Activated naive CD8-positive, alpha-beta T cell treated with anti-CD3 and anti-CD28 coated beads, Interleukin-2, amount 10 ng/mL, durations not matched to agents 7 days and 5 days (primary cell): ENCODE measurements at places on chromosomes 1 and 21. TPM values are rescaled to one million over a fixed set of nuclear protein-coding genes. Genes with fewer than 3 reads are reported as not detected.

DNA sequence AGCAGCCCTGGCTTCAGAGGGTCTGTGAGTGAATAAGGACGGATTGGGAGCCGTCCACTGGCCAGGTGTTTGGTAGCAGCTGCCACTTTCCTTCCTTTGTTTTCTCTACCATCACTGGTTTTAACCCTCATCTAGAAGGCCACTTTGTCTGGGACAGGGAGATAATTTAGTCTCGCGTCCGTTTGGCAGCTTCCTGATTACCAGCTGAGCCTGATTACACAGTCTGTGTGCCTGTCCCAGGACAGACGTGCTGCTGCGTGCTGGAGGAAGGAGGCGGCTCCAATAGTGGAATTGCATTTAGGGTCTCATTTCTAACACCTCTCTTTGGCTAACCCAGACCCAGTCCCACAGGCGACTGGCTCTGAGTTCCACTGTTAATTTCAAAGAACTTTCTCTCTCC is 24.6 kb upstream of the CASQ2 start:
- peaks cover 31% of the 10 kb centered on the region for H3K27me3 ChIP-seq
- no peak overlapping the region for H3K27ac ChIP-seq
- no peak for DNase-seq
- no peak overlapping the region for H3K4me3 ChIP-seq
- no peaks in the 10 kb centered on the region for H3K4me1 ChIP-seq
- no peaks in the 10 kb centered on the region for H3K36me3 ChIP-seq

GRCh38 chr1:32759521-32759981 is 57.0 kb upstream of the SYNC start:
- no peak overlapping the region for H3K27ac ChIP-seq
- no peak overlapping the region for H3K4me3 ChIP-seq
- peaks cover 9% of the 10 kb centered on the region for H3K4me1 ChIP-seq
- no peak for DNase-seq
- peaks cover 16% of the 10 kb centered on the region for H3K27me3 ChIP-seq

DNA sequence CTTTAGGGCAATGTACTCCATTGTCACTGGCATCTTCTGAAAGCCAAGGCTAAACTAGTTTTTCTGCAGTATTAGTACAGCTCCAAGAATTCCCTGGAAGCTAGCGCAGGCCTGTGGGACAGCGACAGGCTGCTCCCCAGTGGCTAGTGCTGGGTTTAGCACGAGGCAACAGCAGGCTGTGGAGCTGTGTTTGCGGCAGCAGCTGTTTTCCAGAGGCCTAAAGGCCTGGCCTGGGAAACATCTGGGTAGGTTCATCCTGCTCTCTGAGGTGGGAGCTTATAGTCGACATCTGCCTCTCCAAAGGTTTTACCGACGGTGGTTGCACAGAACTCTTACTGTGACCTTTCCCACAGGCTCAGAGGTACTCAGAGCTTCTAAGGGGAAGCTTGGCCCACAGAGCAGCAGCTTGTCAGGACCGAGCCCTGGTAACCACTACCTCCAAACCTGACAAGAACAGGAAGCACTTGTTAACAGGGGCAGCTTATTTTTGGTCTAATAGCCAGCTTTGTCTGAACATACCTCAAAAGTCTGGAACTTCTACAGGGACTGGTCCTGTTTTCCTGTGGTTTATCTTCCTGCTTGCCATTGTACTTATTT is 17.2 kb downstream of the CC2D1B start:
- peak overlapping the region; percentile 5 for H3K27ac ChIP-seq
- no peak for DNase-seq
- no peaks in the 10 kb centered on the region for H3K27me3 ChIP-seq
- no peak overlapping the region for H3K4me3 ChIP-seq

- H3K36me3 ChIP-seq, result no peaks in the 10 kb centered on the region
- H3K4me1 ChIP-seq, result no peaks in the 10 kb centered on the region
These were observed 643.0 kb downstream of the KIF26B start for GRCh38 chr1:245797592-245798348.

DNA sequence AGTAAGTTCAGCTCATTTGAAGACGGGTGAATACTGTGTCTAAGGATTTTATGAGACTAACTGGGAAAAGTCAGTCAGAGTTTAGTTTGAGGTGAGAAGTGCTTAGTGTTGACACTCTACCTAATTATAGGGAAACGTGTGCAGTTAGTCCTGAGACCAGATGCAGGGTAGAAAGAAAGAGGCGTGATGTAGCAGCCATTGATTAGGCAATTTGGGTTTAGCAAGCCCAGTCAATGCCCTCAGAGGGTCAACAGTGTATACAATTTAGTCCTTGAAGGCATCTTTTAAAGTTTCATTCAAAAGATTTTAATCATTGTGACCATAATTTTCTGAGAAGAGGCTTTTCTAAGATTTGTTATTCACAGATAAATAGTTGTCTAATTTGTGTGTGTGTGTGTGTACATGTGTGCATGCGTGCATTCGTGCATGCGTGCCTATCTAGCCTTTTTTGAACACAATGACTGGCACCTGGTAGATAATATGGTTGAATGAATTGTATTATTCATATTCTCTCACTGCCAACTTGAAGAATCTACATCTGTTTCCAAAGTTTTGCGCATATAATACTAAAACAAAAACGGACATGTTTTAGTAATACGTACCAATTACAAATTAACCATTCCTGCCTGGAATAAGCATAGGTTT is 332.9 kb downstream of the SRGAP2C start:
- peaks cover 40% of the 10 kb centered on the region for H3K4me1 ChIP-seq
- H3K27me3 ChIP-seq, result no peaks in the 10 kb centered on the region
- peak overlapping the region; percentile 96 for H3K27ac ChIP-seq
- DNase-seq, result no peak

DNA sequence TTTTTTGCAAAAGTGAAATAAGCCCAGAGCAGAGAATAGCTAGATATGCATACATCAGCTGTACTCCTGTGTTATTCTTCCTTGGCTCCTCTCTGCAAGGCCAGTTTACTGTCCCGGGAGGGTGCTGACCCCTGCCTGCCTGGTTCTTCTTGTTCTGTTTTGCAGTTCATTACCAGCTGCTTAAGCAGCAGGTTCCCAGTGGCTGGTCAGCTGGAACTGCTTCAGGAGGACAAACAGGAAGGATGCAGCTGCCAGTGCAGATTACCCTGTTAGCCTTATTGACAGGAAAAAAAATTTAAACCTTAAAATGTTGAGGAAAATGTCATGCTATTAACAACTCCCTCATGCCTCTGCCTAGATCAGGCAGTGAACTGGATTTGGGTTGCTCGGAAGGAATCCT is 16.0 kb upstream of the LRIG2 start:
- H3K4me3 ChIP-seq, result no peak overlapping the region
- peaks cover 12% of the 10 kb centered on the region for H3K4me1 ChIP-seq
- no peaks in the 10 kb centered on the region for H3K36me3 ChIP-seq
- DNase-seq, result no peak
- no peaks in the 10 kb centered on the region for H3K27me3 ChIP-seq

GRCh38 chr21:16514316-16514715 is 784.5 kb downstream of the USP25 start:
- no peaks in the 10 kb centered on the region for H3K27me3 ChIP-seq
- H3K36me3 ChIP-seq, result no peaks in the 10 kb centered on the region
- DNase-seq, result no peak
- H3K4me3 ChIP-seq, result no peak overlapping the region

DNA sequence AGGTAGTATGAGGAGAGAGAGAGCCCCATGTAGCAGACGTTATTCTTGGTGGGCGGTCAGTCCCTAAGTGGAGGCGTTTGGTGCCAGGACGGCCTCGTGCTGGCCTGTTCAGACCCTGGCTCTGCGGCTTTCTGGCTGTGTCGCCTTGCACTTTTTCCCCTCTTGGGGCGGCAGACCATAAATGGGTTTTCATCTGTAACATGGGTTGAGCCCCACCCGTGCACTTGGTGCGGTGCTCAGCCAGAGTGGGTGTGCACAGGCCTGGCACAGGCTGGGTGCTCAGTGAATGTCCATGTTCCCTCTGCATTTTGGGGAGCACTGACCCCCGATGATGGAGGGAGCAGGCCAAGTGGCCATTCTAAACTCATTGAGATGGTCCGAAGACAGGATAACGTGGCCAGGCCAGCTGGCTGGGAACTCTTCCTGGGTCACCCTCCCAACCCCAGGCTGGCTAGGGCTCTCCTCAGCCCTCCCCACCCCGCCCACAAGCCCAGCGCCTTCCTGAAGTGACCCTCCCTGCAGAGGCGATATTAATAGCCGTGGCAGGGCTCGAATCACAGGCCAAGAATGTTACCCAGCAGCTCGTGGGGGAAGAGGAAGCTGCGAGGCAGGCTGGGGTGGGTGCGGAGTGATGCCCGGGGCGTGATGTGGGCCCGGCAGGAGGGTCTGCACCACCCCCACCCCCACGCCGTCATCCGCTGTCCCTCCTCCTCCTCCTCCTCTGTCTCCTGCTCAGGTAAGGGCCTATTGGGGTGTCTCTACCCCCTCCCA is 78.5 kb downstream of the ARHGEF10L start:
- H3K27ac ChIP-seq, result no peak overlapping the region
- H3K4me3 ChIP-seq, result no peak overlapping the region
- no peaks in the 10 kb centered on the region for H3K4me1 ChIP-seq
- H3K36me3 ChIP-seq, result no peaks in the 10 kb centered on the region
- H3K27me3 ChIP-seq, result no peaks in the 10 kb centered on the region

- peaks cover 6% of the 10 kb centered on the region for H3K36me3 ChIP-seq
- H3K27ac ChIP-seq, result peak overlapping the region; percentile 73
- no peak for DNase-seq
- peaks cover 31% of the 10 kb centered on the region for H3K4me1 ChIP-seq
- H3K4me3 ChIP-seq, result peak overlapping the region; percentile 85
These were observed 456 bp upstream of the SMYD2 start for GRCh38 chr1:214280386-214281020.

DNA sequence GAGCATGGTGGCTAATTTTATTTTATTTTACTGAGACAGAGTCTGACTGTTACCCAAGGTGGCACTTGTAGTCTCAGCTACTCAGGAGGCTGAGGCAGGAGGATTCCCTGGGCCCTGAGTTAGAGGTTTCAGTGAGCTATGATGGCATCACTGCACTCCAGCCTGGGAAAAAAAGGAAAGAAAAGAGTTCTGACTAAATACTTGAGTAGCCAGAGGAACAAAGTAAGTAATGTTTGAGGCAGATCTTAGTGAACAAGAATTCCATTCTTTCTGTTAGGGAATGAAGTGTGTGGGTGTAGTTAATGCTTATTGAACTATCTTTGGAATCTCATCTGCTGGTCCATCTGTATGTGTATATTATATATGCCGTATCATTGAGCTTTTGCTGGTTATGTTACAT is 13.1 kb upstream of the EVI5 start:
- DNase-seq, result no peak
- no peaks in the 10 kb centered on the region for H3K36me3 ChIP-seq
- H3K4me1 ChIP-seq, result no peaks in the 10 kb centered on the region
- peaks cover 61% of the 10 kb centered on the region for H3K27me3 ChIP-seq
- H3K4me3 ChIP-seq, result no peak overlapping the region

- DNase-seq, result no peak
- no peak overlapping the region for H3K4me3 ChIP-seq
- H3K36me3 ChIP-seq, result peaks cover 41% of the 10 kb centered on the region
- no peaks in the 10 kb centered on the region for H3K27me3 ChIP-seq
These were observed 77.3 kb downstream of the OLFML2B start for GRCh38 chr1:161946071-161946987.

DNA sequence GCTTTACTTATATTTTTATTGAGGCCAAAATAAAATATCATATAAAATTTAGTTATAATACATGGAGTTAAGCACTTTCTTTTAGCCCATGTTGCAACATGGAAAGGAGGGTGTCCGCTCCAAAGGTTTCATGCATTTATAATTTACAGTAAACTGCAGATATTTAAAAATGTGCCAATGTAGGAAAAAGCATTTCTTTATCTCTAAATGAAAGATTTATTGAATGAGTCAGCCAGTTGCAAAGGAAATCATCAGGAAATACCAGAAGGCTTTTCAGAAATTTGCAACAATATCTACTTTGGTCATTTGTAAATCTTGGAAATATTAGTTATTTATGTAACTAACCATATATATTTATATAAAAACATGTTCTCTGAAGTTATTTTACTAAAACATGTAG is 12.1 kb downstream of the ATP6V1G3 start:
- DNase-seq, result no peak
- peaks cover 6% of the 10 kb centered on the region for H3K36me3 ChIP-seq
- peaks cover 28% of the 10 kb centered on the region for H3K4me1 ChIP-seq
- no peak overlapping the region for H3K27ac ChIP-seq
- H3K4me3 ChIP-seq, result no peak overlapping the region

- no peak for DNase-seq
- H3K4me1 ChIP-seq, result peaks cover 21% of the 10 kb centered on the region
These were observed 15.1 kb upstream of the AIM2 start for GRCh38 chr1:159091607-159092031.

DNA sequence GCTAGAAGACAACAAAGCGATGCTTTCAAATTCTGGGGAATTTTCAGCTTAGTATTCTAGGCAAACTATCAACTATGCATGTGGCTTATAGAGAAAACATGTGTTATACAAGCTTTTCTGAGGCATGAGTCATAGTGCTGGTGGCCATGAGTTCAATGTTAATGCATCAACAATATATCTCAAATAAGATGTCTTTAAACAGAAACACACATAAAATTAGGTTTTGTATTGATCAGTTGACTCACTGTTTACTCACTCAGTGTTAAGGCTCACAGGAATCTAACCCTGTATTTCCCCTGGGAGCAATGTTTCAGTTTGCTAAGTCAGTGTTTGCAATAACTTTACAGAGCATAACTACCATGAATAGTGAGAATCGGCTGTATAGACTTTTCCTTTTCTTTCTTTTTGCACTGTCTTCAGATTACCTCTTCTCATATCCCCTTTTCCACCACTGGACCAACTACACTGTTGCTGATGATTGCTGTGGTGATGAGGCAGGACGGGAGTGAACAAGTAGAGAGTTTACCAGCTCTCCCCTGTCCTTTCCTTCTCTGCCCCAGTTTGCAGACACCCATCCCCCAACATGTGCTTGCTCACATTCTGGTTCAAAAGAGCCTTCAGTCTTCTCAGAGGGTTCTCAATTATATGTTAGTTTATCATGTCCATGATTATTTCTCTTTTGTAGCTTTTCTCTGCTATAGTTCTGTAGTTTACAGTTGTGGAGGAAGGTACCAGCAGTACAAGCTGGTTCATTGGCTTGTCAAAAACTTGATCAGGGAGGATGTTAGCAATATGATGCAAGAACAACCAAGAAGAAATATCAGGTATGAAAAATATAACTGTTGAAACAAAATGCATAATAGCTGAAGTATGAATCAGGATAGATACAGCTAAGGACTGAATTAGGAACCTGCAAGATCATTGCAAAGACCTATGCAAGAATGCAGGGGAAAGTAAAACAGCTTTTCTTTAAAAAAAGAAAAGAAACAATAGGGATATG is 23.9 kb downstream of the CD2 start:
- no peaks in the 10 kb centered on the region for H3K27me3 ChIP-seq
- H3K4me1 ChIP-seq, result peaks cover 23% of the 10 kb centered on the region
- peak overlapping the region; percentile 63 for H3K4me3 ChIP-seq
- no peak for DNase-seq
- H3K27ac ChIP-seq, result peak overlapping the region; percentile 66

GRCh38 chr1:157105988-157106812 is 6.6 kb upstream of the ETV3L start:
- DNase-seq, result no peak
- no peak overlapping the region for H3K4me3 ChIP-seq
- H3K4me1 ChIP-seq, result peaks cover 7% of the 10 kb centered on the region
- H3K36me3 ChIP-seq, result no peaks in the 10 kb centered on the region
- H3K27me3 ChIP-seq, result peaks cover 49% of the 10 kb centered on the region

GRCh38 chr1:172533513-172534151 is 682 bp downstream of the SUCO start:
- H3K36me3 ChIP-seq, result peaks cover 9% of the 10 kb centered on the region
- H3K4me3 ChIP-seq, result peak overlapping the region; percentile 97
- peak; percentile 54 for DNase-seq

Gene OLIG2
- total RNA-seq, result not detected

Gene LORICRIN
- not detected for total RNA-seq

Gene TSACC
- not detected for total RNA-seq

Gene OR2T11
- not detected for total RNA-seq

Gene CLCNKB
- not detected for total RNA-seq

Gene PAQR6
- total RNA-seq, result 7.0 TPM

Gene GIPC2
- total RNA-seq, result 0.74 TPM

Gene GJA4
- not detected for total RNA-seq

Gene HAO2
- not detected for total RNA-seq
